ENCODE measurements at places on chromosomes 12 and 14.

DNA sequence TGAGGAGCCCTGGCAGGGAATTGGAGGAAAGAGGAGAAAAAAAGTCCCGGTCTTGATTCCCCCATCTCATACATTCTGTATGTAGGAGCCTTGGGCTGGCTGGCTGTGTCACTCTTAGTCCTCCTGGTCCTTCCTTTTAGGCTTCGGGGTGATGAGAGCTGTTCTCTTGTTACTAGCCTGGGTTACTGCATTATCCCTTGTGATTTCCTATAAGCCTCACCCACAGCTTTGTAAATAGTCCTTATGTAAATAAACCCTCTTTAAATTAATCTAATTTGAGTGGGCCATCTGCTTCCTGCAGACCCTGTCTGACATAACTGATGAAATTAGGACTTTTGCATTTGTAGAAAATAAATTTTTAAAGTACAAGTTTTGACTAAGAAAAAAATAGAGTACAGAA, 19.2 kb downstream of the DNM1L start:
- no peak for DNase-seq

- DNase-seq: no peak
Observed at GRCh38 chr14:77478029-77478428, 20.1 kb downstream of the AHSA1 start.

DNA sequence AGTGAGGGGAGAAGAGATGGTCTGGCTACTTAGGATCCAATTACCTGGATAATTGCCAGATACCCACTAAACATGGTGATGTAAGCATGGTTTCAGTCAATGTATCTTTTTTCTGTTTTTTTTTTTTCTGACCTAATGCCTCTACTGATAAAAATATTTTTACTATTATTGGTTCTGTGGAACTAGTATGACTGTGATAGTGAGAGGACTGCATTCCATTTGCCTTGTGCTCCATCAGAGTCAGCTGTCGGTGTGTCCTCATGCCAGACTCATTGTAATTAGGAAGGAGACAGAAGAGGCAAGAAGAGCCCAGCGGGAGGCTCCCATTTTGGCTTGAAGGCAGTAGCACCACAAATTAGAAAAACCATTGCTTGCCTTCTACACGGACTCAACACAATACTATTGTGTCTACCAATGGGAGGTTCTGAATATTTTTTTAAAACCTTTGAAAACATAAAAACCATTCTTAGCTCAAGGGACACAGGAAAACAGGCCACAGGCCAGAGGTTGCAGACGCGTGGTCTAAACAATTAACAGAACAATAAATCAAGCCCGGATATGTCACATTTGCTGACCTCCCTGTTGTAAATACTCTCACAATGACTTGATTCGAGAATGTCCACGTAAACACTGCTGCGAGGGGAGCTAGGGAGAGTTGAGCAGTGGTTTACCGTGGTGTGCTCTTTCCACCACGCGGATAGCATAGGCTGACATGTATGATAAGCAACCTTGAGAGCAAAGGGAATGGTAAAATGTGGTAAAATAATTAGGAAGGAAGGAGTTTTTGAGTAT, 13.5 kb upstream of the DCP1B start:
- DNase-seq: no peak

DNA sequence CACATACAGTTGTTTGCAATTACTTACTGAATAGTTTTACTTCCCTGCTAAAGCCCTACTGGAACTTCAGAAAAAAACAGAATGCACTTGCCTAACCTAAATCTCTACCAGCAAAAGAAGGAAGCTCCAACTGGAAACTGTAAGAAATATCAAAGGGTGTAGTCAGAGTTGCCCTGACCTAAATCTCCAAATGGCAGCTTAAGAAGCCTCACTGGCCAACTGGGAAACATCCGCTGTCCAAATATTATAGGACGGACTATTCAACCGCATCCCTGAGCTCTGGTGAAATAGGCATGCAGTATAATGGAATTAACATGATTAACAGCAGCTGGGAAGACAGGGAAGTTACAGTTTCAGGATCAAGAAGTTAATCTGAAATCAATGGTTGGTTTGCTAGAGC, 24.3 kb downstream of the ANAPC7 start:
- DNase-seq: no peak

GRCh38 chr14:36514278-36515104, 5.5 kb downstream of the NKX2-1 start:
- DNase-seq: no peak

DNA sequence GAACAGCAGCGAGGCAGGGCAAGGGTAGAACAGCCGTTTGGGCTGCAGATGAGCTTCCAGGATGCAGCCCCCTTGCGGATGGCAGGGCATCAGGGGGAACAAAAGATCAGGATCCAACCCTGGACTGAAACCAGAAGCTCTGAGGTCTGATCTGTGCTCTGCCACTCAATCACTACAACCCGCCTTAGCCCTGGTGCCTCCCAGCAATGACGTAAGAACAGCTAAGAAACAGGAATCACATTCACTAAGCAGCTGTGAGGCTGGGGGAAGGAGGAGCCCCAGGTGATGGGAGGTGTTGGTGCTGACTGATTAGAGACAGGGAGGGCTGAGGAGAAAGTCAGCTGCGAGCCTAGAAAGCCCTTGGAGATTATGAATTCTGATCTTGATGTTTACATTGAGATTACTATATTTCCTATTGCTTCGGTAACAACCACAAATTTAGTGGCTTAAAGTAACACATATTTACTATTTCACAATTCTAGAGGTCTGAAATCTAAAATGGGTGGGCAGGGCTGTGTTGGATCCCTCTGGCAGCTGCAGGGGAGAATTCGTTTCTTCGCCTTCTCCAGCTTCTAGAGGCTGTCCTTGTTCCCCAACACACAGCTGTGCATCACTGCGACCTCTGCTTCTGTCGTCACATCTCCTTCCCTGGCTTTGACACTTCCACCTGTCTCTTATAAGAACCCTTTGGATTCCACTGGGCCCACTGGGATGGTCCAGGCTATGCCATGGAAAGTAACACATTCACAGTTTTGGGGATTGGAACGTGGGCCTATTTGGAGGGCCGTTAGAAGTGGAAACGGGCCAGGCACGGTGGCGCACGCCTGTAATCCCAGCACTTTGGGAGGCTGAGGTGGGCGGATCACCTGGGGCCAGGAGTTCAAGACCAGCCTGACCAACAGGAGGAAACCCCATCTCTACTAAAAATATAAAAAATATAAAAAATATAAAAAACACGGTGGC, 6.1 kb upstream of the CD9 start:
- DNase-seq: no peak

DNA sequence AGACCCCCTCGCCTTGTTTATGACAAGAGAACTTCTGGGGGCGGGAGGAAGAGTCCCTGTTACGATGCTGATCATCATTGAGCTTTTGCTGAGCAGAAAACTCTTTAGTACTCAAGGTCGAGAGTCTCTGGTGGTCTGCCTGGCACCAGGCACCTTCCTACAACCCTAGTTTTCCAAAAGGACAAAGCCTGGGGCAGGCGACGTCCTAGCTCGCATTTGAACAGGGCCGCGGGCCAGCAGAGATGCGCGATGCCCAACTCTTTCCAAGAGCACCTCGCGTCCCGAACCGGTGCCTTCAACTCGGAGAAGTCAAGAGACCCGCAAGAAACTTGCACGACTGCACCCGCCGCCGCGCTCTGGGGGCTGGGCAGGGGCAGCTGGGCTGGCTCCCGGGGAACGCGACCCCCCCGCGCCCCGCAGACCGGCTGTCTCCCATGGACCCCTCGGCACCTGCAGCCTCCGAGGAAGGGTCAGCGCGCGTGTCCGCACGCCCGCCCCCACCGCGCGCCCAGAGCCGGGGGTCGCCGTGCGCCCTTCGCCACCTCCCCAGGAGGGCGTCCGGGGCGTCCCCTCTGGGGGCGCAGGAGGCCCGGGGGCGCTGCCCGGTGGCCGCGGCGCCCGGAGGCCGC, 377 bp upstream of the BCL7A start:
- DNase-seq: no peak

DNA sequence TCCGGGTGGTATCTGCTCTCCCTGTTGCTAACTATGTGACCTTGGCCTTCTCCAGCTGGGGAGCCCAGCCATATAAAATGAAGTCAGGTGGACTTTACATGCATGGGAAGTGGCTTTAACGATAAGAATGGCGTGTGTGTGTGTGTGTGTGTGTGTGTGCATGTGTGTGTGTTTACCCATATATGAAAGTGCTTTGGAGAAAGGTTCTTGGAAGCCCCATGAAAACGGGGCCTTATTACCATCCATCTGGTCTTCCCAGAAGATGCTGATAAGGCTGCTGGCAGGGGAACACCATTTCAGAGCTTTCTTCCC, 94.8 kb downstream of the LRRC74A start:
- no peak for DNase-seq

DNA sequence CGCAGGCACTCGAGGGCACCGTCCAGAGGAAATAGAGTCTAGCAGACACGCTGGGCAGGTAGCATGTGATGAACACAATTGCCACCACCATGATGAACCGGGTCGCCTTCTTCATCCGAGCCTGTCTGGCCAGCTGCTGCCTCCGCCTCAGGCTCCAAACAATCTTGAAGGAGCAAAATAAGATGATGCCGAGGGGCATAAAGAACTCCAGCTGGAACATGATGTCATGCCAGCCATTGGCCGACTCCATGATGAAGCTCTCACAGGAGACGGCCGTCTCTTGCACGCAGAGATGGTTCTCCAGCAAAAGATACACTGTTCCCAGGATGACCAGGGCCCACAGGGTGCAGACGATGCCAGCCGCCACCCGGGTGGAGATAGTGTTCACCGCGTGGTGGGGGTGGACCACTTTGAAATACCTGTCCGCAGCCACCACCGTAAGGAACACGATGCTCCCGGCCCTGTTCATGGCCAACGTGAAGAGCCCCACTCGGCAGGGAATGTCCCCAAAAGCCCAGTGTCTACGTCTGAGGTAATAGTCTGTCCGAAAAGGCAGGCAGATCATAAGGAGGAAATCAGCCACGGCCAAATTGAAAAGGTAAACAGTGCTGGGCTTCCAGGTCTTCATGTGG, 945 bp downstream of the HCAR1 start:
- DNase-seq: no peak

DNA sequence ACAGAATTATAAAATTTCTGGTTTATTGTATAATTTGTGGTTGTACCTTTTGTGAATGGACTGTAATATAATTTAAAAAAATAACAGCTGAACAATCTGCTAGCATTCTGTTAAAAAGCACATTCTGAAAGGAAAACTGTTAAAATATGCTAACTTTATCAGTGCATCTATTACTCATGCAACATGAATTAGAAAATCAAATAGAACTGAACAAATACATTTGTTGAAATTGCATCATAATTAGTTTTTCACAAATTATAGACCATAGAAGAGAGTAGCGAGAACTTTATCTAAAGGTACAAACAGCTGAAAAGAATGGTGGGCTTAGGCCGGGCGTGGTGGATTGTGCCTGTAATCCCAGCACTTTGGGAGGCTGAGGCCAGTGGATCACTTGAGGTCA, 33.0 kb downstream of the PTPN21 start:
- no peak for DNase-seq

- no peak for DNase-seq
Observed at GRCh38 chr14:76320486-76320885, 55.5 kb upstream of the ESRRB start.

- DNase-seq: no peak
Observed at GRCh38 chr12:120760349-120761254, 35.0 kb downstream of the ACADS start.

DNA sequence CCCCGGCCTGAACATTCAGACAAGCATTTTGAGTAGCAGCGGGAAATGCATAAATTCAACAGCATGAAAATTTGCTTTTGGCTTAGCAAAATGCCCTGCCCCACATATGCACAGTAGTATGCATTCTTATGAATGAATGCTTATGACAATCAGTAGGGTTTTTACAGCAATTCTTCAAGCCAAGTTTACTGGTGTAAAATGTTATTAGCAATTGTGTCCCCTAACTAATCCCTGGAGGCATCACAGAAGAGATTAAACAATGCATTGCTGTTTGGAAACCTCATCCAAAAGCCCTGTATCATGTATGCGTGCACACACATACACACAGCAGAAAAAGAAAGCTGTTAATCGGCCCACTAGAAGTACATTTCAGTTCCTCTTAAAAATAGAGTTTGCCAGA, 406.5 kb downstream of the LRIG3 start:
- no peak for DNase-seq

- no peak for DNase-seq
Observed at GRCh38 chr14:90607141-90607540, 209.1 kb downstream of the TTC7B start.

DNA sequence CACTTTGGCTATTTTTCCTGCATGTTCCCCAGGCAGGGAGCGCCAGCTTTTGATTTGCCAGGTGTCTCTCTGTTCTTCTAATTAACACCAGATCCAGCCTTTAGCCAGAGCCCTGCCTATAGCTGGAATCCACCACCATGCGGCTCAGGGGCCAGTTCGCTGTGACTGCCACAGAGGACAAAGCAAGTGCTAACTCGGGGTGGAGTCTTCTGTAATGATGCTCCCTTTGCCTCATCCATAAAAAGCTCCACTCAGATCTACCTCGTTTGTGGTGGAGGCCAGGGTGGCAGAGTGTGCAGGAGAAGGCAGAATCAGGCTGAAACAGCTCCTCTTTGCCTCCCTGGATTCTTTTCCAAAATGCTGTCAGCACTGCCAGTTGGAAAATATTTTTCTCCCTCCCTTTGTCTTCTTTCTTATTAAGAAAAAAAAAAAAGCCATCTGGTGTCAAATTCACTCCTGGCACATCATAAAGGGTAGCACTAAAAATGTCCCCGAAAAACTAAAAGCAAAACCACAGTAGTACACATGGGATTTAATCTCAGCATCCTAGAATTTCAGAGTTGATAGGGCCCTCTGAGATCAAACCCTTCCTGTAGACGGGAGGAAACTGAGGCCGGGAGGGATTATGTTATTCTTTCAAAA, 18.0 kb upstream of the CTDSP2 start:
- no peak for DNase-seq

GRCh38 chr14:101916816-101917412, 47.5 kb upstream of the DYNC1H1 start:
- DNase-seq: no peak

DNA sequence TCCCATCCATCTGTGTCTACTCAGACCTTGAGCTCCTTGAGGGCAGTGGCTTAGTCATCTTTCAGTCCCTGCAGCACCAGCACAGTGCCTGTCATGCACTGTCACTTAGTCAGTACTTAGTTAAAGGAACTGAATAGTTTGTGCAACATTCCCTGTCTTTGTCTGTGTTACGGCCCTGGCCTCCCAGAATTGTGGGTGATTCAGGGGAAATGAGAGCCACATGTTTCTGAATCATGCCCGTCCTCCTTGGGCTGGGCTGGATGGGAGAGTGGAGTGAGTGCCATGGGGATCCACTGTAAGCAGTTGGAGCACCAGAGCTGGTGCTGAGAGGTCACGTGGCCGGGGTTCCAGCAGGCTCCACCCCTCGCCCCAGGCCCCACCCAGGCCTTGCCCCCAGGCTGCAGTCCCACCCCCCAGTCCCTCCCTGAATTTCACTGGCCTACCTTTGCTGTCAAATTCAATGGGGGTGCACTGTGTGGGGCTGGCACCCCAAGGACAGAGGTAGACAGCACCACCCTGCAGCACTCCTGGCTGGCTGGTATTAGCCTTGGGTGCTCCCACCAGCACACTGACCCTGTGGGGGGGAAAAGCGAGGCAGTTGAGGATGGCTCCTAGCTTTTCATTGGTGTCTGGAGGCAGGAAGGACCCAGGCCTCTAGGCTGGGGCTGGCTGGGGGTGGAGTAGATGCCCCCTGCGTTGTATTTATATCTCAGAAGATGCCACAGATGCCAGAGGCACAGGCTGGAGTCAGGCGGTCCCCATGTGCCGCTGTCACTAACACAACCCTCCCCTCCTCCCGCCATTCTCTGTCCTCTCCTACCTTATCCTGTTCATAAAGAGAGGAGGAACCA, 7.5 kb downstream of the ITGA5 start:
- DNase-seq: peak; percentile 98

GRCh38 chr12:46368138-46368537, 4.4 kb downstream of the SLC38A2 start:
- DNase-seq: no peak

- no peak for DNase-seq
Observed at GRCh38 chr12:6236641-6236940, 36.4 kb downstream of the CD9 start.

Data from HS-5 (cell line).